ENCODE measurements at places on chromosomes 3 and 15.

DNA sequence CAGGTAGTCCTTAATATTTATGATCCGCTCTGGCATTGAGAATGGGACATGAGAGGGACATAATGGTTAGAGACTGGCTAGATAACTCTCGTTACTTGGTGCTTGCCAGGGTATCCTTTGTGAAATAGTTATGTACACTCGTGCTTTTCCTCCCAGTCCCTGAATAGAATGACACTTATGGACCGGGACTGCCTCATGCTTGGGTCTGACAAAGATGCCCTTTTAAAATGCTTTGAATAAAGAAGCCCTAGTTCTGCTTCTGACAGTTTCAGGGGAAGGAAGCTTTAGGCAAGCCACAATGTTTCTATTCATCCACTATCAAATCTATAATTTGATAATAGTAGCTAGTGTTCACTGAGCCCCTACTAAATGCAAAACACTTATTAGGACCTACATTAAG, 29.4 kb downstream of the POLR2M start:
- no peak for DNase-seq

DNA sequence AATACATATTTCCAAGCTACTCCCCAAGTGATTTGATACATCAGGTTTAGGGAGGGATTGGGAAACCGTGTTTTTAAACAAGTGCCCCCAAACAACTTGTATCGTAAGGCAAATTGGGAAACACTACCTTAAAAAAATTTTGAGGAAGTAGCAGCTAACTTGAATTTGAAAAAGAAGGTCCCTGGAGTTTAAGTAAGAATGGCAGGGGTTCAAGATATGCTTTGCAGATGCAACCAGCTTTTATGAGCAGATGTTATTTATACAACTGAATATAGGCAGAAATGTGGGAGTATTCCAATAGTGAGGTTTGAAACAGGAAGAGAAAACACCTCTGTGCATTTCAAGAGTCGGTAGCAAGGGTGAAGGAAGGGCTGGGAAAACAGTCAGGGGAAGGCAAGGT, 139.6 kb downstream of the IL20RB start:
- DNase-seq: no peak

DNA sequence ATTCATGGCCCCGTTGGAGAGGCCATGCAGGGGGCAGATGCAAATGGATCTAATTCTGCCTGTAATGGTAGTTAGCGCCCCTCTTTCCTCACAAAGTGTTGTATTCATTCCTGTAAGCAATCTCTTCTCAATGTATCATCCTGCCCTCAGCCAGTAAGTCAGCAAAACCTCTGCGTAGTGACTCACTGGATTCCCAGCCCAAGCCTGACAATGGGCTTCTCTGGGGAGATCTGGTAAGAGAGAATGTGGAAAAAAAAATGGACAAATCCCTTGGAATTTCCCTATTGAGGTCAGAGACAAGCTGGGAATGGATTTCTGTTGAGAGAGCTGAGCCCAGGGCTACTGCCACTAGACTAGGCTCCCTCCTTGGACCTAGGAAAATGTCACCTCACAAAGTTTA, 25.4 kb downstream of the ADPGK start:
- no peak for DNase-seq

DNA sequence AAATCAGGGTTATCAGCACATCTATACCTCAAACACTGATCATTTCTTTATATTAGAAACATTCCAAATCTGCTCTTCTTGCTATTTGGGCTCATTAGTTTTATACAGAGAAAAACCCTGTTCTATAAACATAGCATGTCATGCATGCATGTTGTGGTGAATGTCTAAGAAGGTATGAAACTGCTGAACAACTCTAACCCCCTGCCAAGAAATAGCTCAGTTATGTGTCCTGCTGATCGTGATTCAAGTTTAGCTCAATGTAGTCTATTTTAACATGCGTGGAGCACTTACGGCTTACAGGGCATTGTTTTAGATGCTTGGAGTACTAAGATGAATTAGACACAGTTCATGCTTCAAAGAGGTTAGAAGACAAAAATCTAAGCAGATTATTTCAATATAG, 35.8 kb downstream of the MYH15 start:
- DNase-seq: no peak

GRCh38 chr3:159796744-159797143, 191.9 kb upstream of the IL12A start:
- DNase-seq: no peak

DNA sequence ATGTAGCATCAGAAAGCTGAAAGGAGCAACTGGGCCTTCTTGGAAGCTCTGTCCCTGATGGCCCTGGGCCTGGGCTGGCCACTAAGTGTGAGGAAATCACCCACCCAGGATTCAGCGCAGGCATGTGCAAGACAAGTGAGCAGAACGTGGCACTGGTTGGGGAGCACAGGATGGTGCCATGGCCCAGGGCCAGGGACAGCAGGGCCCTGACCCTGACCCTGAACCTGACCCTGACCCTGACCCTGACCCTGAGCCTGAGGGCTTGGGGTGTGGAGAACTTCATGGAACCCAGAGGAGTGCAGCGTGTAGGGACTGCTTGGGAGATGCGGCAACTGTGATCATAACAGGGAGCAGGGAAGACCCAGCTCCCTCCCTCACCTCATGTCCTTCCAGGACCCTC, 5.9 kb upstream of the ALDH1L1 start:
- no peak for DNase-seq

- no peak for DNase-seq
Measured at GRCh38 chr3:79380581-79380980, 387.2 kb downstream of the ROBO1 start.

DNA sequence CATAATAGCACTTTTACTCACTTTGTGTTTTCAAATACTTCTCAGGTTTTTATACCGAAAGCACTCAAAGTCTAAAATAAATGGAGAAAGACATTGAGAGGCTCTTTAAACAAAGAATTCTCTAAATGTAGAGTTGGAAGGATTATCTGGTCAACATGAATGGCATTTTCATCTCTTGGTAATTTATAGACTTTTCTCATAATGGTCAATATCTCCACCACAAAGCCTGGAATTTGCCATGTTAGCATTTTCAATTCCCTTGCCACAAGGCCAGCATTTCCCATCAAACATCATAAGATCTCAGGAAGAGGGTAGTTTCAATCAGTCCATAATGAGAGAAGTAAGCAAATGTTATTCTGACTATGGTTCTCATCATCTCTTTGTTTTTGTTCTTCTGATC, 293.0 kb downstream of the CADM2 start:
- DNase-seq: no peak

GRCh38 chr3:45021524-45022297, 4.4 kb upstream of the CLEC3B start:
- DNase-seq: no peak

GRCh38 chr3:147940405-147941193, 531.4 kb downstream of the ZIC1 start:
- DNase-seq: no peak

GRCh38 chr15:85488997-85489396, 108.6 kb downstream of the AKAP13 start:
- no peak for DNase-seq

DNA sequence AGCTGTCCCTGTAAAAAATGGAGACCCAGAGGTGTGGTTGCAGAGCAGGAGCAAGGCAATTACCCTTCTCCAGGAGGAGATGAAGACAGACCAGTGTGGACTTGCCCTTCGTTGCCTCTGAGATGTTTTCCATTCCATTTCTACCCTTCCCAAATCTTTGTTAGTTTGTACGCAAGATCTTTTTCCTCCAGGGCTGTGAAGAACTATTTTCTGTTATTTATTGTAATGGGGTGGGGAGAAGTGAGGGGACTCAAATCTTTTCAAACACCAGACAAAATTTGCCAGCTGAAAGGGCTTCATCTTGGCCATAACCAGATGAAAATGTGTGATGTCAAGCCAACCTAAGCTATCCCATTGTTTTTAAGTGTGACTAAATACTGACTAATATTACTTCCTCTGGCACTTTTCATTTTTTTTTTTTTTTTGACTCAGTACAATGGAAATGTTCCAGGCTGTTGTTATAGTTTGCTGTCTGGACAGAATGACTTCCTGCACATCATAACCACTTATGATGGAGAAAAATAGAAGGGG, 271.3 kb upstream of the TPRG1 start:
- DNase-seq: no peak

GRCh38 chr15:69338535-69339213, 40.0 kb downstream of the PAQR5 start:
- no peak for DNase-seq

DNA sequence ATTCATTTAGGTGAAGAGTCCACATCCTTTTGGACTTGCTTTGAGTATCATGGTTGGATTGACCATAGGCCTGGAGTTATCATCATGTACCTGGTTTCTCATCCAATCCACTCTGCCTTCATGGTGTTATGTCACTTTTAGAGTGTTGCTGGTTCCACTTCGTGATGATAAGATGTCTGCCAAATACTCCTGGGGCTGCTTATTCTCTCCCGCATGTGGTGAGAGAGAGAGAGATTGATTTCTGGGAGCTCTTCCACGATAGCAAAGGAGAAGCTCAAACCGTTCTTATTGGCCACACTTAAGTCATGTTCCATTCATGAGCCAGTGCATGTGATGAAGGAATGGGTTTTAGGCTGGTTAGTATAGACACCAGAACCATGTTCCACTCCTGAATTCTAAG, 47.6 kb downstream of the MITF start:
- no peak for DNase-seq

DNA sequence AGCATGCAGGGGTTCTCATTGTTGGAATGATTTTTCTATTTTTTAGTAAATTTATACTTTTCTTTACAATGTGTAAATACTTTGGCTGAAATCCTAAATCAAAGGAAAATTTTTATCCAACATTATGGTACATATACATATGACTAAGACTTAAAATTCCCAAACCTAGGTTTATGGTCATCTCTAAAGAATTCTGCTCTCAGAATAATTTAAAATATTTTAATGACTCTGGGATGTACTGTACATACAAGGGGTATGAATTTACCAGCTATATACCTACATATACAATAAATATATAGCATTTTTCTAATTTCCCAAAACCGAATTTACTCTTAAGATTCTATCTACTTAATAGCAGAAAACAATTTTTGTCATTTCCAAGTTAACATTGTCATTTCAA, 137.9 kb upstream of the POU1F1 start:
- no peak for DNase-seq

All from esophagus squamous epithelium (tissue), 5 donors.